ENCODE measurements at places on chromosomes 12 and 14.
A peak's percentile ranks its signal among the peaks of the same experiment; 100 is the strongest.

- no peak for DNase-seq
Observed at GRCh38 chr12:117273091-117273490, 82.8 kb upstream of the FBXO21 start.

DNA sequence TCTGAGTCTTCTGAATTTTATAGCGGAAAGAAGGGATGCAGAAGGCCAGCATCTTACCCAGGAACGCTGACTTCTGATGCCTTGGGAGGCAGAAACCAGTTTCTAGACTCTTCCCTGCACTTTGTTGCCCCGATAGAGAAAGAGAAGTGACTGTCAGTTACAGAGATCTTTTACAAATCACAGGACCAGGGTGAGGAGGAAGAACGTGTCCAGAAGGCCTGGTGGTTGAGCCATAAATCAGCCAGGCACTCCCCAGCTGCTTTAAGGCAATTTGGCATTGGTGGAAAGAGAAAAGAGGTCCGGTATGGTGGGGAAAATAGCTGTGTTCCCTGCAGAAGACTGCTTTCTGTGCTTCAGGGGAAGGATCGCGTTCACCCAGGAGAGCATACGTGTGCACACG is 88.7 kb upstream of the KCNA1 start:
- no peak for DNase-seq

- DNase-seq: no peak
Observed at GRCh38 chr12:110778833-110779577, 36.3 kb upstream of the PPP1CC start.

DNA sequence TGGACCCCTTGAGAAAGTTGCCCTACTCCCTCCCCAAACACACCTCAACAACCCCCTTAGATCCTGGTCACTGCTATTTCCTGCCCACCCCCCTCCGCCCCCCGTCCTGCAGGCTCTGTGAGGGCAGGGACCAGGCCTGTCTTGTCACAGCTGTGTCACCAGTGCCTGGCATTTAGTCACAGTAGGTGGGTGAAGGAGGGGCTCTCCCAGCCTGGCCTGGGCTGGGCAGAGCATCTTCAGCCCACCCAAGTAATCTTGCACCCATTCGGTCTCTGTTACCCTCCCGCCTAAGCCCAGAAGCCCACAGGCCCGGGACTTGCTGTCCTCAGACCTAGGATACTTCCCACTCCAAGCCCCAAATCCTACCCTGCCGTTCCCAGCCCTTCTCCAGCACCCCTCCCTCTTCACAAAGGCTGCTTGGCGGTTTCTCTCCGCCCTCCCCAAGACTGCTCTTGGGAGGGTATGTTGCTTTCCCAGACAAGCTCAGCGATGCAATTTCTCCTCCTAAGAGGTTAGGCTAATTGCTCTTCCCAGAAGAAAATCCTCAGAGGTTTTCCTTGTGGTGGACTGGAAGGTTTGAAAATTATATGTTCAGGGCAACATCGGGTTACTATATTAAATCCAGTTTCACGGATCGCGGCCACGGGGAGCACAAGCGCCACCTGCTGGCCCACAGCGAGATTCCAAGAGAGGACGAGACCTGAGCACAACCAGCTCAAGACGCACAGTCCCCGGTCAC is 50.8 kb upstream of the ZFP36L1 start:
- DNase-seq: peak; percentile 62

GRCh38 chr12:68294251-68294650 is 37.9 kb downstream of the MDM1 start:
- DNase-seq: no peak

GRCh38 chr12:59494617-59495016 is 101.2 kb upstream of the SLC16A7 start:
- no peak for DNase-seq

- DNase-seq: no peak
Observed at GRCh38 chr14:65255583-65256461, 153.5 kb upstream of the MAX start.

DNA sequence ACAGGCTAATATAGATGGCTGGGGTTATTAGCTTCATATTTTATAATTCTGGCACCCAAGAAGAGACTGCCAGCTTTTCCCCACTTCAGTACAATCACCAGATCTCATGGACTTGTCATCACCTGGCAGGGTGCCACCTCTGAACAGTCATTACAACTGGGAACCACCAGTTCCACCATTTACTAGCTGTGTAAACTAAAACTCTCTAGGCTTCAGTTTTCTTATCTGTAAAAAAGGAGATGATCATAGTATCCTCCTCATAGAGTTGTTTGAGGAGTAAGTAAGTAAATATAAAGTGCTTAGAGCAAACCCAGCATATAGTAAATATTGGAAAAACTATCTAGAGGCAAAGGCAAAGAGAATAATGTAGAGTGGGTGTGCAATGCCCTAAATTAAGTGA is 19.3 kb downstream of the CPNE8 start:
- peak; percentile 80 for DNase-seq

GRCh38 chr12:64740646-64741045 is 18.6 kb downstream of the GNS start:
- DNase-seq: no peak

DNA sequence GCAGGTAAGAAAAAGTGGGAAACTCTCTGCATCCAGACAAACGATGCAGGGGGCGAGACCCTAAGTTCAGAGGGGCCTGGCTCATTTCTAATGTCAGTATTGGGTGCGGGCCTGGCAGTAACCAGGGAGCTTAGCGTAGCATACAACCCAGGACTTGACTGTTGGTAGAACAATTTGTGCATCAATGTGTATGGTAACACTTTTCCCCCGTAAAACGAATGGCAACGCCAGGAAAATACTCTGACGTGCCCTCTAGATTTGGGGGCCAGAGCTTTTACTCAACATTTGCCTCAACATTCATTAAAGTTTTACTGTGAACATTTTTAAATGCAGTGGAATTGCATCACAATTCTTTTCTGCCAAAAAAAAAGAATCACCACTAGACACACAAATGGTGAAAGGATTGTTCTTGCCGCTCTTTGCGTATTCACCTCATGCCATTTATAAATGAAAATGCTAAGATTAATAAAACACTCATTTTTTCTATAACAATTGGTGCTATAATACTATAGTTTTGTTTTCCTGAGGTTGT is 867 bp downstream of the RHOJ start:
- no peak for DNase-seq

- DNase-seq: no peak
Observed at GRCh38 chr14:90423166-90423565, 26.3 kb downstream of the CALM1 start.

GRCh38 chr12:15152868-15153267 is 68.3 kb downstream of the RERG start:
- peak; percentile 95 for DNase-seq

GRCh38 chr12:56296295-56296694 is 3.8 kb downstream of the CS start:
- no peak for DNase-seq

GRCh38 chr12:72330301-72330700 is 58.1 kb downstream of the TRHDE start:
- no peak for DNase-seq

DNA sequence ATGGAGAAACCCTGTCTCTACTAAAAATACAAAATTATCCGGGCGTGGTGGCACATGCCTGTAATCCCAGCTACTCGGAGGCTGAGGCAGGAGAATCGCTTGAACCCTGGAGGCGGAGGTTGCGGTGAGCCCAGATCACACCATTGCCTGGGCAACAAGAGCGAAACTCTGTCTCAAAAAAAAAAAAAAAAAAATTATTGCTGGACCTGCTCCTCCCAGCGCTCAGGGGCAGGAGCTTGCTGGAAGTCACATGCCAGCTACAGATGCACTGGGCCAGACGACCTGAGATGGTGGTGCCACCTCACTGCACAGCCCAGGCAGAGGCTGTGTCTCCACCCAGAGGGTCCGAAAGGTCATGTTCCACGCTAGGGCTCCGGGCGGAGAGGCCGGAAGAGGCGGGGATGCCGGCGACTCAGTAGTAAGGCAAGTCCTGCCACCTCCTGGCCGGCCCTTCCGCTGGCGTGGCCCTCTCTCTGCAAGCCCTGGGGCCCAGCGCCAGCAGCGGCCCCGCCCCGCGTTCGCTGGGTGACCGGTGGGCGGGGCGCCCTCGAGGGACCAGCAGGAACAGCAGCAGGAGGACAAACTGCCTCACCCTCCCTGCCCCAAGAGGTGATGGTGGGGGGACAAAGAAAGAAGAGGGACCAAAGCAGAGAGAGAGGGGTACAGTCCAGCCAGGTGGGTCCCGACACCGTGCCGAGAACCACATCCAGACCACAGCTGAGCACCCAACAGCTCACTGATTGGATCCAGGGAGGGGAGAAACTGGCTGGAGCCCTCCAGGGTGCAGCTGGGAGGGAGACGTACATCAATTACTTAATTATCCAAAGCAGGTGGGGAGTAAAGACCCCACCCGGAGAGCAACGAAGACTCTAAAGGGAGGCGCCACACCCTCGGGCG is 3.6 kb upstream of the RHOF start:
- peak; percentile 93 for DNase-seq

DNA sequence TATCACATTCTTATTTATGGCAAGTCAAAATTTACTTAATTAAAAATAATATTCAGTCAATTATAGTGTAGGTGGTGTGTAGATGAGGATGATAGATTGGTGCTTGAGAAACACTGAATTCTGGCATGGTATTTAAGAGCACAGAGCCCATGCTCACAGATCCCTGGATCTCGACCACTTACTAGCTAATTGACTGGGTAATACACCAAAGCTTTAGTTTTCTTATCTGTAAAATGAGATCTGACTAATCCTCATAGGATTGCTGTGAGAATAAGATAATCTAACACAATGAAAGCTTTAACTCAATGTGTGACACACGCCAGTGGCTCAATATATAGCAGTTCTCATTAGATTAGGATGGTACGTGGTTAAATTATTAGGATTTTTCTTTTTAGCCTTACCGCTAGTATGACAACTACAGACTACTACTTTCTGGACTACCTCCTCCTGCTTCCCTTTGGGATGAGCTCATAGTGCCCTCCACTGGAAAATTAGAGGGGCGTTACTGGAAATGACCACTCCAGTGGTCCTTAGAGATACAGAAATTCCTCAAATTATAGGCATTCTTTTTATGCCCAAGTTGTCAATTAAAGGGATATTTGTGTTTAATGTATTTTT is 482.8 kb upstream of the TBX3 start:
- peak; percentile 52 for DNase-seq

- DNase-seq: no peak
Observed at GRCh38 chr14:98146416-98146815, 1125.6 kb downstream of the BCL11B start.

- no peak for DNase-seq
Observed at GRCh38 chr12:110762891-110763290, 20.2 kb upstream of the PPP1CC start.

GRCh38 chr12:6295094-6295811 is 15.2 kb upstream of the PLEKHG6 start:
- peak; percentile 76 for DNase-seq

GRCh38 chr14:52333108-52333507 is 19.0 kb downstream of the PTGER2 start:
- DNase-seq: no peak

- DNase-seq: peak; percentile 42
Observed at GRCh38 chr12:117832459-117833457, 136.0 kb downstream of the KSR2 start.

DNA sequence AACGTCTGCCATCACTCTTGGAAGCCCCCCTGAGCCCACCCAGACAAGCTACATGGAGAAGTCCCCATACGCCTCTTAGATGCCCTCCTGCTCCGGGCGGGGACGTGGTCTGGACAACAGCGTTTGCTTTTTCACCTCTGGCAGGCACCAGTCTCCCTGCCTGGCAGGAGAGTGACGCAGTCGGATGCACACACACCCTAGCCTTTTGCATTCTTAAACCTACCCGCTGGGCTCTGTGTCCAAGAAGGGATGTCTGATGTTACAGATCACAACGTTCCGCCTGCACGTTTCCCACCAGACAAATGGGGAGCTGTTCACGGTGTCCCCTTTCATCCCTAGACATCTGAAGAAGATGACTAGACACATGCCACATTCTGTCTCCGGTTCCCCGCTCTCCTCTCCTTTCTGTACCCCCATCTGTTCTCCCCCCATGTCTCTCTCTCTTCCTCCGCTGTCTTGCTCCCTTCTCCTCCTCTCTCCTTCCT is 100.2 kb downstream of the RIMBP2 start:
- no peak for DNase-seq

- DNase-seq: peak; percentile 26
Observed at GRCh38 chr12:52175371-52176350, 16.2 kb downstream of the KRT80 start.

GRCh38 chr12:3935078-3935477 is 61.9 kb upstream of the PARP11 start:
- DNase-seq: no peak

DNA sequence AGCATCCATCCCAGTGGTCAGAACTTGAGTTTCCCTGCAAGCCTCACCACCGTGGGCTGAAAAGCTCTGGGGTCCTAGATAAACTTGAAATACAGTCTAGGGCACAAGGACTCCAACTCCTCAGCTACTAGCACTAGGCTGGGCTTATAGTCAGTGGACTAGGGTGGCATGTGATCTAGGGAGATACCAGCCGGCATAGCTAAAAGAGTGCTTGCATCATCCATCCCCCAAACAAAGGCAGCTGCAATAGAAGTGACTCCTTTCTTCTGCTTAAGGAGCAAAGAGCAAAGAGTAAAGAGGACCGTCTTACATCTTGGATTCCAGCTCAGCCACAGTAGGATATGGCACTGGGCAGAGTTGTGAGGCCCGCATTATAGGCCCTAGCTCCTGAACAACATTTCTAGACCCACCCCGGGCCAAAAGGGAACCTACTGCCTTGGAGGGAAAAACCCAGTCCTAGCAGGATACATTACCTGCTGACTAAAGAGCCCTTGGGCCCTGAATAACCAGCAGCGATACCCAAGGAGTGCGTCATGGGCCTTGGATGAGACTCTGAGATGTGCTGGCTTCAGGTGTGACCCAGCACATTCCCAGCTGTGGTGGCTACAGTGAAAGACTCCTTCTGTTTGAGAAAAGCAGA is 17.9 kb upstream of the SOS2 start:
- no peak for DNase-seq

DNA sequence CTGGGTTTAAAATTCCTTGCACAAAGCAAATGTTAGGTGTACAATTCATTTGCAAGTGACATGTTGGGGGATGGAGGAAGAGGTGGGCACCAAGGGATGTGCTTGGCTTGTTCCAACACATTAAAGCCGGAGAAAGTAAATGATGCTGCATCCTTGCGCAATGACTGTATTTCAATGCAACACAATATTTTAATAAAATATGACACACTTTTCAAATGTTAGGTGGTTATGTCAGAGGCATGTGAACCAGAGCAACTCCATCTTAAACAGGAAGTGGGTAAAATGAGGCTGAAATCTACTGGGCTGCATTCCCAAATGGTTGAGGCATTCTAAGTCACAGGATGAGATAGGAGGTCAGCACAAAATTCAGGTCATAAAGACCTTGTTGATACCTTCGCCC is 53.6 kb upstream of the ARHGAP5 start:
- DNase-seq: no peak
